ENCODE measurements at places on chromosomes 12 and 14.

DNA sequence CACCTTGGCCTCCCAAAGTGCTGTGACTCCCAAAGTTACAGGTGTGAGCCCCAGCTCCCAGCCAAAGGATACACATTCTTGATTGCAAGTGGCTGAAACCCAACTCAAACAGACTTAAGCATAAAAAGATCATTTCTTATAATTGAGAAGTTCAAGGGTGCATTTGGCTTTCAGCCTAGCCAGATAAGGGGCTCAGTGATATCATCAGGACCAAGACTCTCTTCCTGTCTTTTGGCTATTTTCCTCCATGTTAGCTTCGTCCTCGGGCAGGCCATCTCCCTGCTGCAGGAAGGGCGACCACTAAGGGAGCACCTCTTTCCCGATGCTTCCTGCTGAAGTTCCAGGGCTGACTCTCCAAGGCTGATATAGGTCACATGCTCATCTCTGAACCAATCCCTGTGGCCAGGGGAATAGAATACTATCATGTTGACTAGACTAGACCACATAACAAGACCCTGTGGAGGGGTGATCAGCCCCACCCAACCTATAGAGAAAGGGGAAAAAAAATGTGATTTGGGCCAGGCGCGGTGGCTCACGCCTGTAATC lies 9.8 kb upstream of the KRT8 start:
- no peak for DNase-seq

DNA sequence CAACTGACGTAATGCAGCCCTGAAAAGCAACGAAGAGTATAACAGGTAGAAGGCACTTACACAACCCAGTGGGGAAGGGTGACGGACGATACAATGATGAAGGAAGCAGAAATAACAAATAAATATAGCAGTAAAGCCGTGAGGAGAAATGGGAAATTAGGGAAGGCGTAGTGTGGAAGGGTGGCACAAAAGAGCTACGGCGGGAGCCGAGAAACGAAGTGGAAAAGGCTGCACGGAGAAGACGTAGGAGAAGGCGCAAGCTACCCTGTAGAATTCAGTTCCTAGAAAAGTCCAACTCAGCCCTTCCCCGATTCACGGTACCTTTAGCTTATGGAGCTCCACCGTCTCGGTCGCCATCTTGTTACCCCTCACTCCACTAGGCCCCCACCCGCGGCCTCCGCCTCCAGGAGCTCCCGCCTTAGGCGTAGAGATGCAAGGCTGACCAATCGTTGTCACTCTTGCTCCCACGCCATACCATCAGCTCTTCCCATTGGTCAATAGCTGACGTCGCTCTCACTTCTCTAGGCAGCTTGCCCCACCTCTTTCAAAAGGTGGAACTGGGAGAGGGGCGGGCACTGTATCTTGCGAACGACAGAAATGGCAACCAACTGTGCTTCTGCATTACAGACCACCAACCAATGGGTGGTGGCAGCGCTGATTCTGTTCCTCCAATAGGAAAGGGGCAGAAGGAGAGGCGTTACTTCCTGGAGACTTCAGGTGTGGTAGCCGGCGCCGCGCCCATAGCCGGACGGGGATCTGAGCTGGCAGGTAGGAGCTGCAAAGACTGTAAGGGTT lies at the start of the genes ORMDL2 and SARNP:
Gene ORMDL2 (plus strand): TSS at position 697 of the 795 bp plus-strand sequence. CDS start 959 bp downstream, outside the sequence.
Gene SARNP (minus strand): TSS at position 380 of the 795 bp plus-strand sequence. CDS start 23 bp downstream, at position 357.
- DNase-seq: peak; percentile 99

- peak; percentile 53 for DNase-seq
Observed at GRCh38 chr12:70733385-70733784, 96.2 kb upstream of the PTPRB start.

DNA sequence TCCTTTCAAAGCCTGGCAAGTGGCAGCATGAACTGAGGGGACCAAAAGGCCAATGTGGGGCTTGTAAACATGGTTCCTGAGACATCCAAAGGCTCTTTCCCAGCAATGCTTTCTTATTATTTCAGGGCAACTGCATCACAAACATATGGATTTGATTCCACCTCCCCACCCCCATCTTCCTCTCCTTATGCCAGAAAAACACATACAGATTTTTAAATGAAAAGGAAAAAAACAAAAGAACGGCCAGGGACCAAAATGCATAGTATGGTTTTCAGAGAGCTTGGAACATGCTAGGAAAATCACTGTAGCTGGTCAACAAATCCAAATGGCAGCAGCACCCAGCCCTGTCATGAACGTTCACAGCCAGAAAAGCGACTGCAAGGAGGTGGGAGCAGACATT lies 167.6 kb downstream of the ANO2 start:
- no peak for DNase-seq

DNA sequence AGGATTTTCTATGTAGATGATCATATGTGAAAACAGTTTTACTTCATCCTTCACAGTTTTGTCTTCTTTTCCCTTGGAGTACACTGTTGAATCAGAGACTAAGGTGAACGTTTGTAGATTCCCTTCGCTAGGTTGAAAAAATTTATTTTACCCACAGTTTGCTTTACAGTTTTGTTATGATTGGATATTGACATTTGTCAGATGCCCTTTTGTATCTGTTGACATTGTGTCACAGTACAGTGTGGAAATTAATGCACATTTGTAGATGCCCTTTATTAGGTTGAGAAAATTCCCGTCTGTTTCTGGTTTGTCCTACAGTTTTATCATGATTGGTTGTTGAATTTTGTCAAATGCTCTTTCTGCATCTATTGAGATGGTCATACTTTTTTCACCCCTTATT lies 13.3 kb downstream of the G2E3 start:
- DNase-seq: no peak

DNA sequence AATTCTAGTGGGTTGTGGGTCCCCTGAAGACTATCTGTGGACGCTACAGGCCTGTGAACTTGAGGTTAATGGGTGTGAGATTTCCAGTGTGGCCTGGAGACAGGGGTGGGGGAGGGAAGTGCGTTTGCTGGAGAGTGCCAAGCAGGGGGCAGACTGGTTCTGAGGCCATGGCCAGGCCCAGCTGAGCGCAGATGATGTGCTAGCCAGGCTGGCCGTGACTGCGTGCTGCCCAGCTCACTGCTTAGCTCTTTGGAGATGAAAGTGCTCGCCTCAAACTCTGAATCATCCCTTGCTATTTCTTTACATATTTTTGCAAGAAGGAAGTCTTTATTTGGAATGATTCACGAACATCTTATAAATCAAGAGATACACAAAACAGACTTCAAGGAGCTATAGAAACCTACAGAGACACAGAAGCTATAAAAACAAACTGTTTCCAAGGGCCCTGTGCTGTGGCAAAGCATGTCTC lies 75.2 kb upstream of the PLEKHG3 start:
- no peak for DNase-seq

DNA sequence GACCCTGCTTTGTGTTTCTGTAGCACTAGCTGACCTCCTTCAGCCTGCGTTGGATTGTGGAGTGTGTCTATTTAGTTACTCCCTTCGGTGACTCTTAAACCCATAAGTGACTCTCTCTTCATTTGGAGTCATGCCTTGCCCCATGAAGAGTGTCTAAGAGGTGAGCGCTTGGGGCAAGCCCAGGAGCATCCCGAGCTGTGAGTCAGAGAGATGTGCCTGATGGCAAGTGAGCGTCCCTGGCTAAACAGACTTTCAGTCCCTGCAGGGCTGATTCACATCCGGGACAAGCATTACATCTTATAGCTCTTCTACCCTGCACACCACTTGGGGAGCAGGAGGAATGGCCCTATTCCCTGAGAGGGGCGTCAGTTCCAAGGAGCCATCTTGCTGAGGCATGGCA lies 24.3 kb upstream of the ATF1 start:
- DNase-seq: no peak

DNA sequence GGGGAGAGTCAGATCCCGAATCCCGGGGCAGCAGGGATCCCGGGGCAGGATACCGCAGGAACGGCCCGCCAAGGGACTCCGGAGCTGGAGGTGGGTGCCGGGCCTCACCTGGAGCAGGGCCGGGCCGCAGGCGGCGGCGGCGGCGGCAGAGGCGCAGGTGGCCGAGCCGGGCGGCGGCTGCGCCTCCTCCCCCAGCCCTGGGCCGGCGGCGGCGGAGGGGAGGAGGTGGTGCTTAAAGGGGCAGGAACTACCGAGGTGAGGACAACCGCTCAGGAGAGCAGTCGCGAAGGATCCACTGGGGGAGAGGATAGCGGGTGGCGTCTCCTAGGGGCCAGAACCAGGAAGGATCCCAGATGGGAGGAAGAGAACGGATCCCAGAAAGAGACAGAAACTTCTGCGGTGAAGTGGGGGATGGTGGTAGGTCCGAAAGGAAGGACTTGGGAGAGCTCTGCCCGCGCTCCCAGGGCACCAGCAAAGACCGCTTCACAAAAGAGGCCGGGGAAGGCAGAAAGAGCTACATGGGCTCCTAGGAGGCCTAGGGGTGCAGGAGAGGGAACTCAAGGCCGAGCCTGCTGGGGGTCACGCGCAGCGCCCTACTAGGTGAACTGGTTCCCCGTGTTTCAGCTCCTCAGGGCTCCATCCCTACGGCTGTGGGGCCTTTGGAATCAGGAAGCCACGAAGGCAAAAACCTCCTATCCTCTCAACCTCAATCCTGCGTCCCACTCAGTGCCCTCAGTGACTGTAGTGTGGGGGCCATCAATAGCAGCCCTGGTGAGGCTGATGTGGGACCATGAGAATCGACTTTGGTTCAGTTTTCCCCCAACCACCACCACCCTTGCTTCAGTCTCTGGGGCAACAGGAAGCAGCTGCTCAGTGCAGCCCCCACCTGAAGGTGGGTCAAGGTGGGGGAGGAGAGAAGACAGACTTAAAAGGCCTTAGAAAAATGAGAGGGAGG lies 5.0 kb upstream of the BAZ2A start:
- peak; percentile 79 for DNase-seq

DNA sequence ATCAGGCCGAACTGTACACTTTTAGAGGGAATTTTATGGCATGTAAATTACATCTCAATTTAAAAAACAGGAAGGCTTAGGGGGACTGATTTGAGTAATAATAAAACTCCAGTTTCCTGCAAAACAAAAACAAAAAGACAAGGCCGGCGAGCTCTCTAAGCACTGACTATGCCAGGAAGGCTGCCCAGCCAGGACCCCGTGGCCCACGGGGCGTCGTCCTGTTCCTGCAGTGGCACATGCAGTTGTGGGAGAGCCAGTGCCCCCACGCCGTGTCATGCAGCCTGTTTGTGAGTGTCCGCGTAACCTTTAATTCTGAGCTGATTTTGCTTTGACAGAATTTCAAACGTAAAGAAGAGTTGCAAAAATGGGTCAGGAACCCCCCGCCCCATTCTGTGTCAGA lies 10.5 kb downstream of the XRCC3 start:
- DNase-seq: no peak

GRCh38 chr12:93441081-93441616 lies 598 bp downstream of the UBE2N start:
- no peak for DNase-seq

DNA sequence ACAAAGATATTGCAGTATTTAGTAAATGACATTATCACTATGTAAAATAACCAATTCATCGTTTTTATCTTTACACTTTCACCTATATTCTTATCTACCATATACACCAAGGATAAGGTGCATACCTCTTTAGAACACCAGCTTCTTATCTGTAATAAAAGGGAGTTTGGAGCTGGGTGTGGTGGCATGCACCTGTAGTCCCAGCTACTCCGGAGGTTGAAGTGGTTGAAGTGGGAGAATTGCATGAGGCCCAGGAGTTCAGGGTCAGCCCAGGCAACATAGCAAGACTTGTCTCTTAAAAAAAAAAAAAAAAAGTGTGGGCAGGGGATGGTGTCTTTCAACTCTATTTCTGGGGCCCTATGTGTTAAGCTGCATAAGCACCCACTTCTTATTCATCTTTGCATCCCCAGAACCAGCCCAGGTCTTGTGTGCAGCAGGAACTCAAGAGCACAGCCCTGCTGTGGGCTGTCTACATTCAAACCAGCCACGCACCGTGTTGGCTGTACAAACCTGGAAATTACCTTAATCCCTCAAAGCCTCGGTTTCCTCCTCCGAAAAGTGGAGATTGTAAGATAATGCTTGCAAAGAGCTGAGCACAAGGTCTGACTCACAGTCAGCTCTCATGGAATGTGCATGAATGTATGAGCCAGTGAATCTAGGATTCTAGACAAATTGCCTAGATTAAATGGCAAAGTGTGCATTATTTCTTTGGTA lies 256.6 kb upstream of the FOXN3 start:
- no peak for DNase-seq

DNA sequence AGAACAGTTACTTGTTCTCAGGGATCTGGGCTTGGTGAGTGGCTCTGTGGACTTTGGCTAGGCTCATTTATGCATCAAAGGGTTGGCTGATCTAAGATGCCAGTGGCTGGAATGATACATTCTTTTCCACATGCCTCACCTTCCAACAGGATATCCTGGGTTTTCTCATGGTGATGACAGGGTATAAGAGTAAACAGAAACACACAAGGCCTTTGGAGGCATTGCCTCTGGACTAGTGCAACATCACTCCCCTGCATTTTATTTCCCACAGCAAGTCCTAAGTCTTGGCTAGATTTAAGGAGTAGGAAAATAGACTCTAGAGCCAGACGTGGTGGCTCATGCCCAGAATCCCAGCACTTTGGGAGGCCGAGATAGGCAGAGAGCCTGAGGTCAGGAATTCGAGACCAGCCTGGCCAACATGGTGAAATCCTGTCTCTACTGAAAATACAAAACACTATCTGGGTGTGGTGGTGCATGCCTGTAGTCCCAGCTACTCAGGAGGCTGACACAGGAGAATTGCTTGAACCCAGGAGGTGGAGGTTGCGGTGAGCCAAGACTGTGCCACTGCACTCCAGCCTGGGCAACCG lies 47.9 kb downstream of the RPH3A start:
- DNase-seq: no peak

GRCh38 chr12:130966443-130967030 lies 12.8 kb downstream of the ADGRD1 start:
- DNase-seq: no peak

GRCh38 chr12:120110550-120111501 lies 5.7 kb downstream of the RAB35 start:
- no peak for DNase-seq

DNA sequence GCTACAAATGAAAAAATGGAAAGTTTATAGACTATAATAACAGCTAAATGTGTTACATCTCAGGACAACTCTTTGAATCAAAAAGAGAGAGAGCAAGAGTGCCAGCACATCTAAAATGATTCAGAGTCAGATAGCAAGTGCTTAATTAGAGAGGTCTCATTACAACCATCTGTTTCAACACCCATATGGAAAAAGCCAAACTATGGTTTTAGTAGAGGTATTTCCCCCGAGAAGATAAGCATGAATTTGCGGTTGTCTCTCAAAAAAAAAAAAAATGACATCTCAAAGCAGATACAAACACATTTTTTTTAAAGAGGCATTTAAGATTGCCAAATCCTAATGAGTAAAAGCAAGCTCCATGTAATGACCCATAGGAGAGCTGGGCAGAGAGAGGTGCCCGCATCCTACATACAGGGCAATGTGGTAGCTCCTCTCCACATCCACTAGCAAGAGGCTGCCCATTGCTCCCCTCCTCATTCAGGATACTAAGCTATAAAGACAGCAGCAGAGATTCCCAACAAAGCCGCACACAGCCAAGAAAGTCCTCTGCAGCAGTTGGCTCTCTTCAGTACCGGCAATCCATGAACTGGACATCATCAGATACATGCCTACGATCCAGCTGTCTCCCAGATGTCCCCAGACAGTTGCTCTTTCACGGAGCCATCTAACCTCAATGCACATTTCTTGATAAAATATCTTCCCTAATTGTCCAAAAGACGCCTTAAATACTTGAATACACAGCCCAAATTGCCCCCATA lies 100.4 kb downstream of the EFCAB11 start:
- DNase-seq: no peak

- DNase-seq: no peak
Observed at GRCh38 chr14:94690896-94691659, 78.8 kb downstream of the GSC start.

GRCh38 chr12:94707892-94708291 lies 57.5 kb upstream of the TMCC3 start:
- no peak for DNase-seq
